B cell (primary cell): ENCODE measurements at places on chromosomes 6 and 20. TPM values are rescaled to one million over a fixed set of nuclear protein-coding genes. Genes with fewer than 3 reads are reported as not detected.

Gene BCAS1
- 1.0 and 1.1 TPM in 2 replicates for total RNA-seq

Gene CYP21A2
- total RNA-seq, result 0.51 TPM in 1 of 2 replicates, not detected in the other

Gene SHLD1
- total RNA-seq, result 15.4 and 15.5 TPM in 2 replicates

Gene ZNF334
- total RNA-seq, result 0.07 and 0.22 TPM in 2 replicates

Gene WFDC5
- not detected in 2 replicates for total RNA-seq

Gene ADAM33
- total RNA-seq, result not detected in 2 replicates
